Brain (organoid and tissue), 16 donors: ENCODE measurements at places on chromosomes 16 and 17.

DNA sequence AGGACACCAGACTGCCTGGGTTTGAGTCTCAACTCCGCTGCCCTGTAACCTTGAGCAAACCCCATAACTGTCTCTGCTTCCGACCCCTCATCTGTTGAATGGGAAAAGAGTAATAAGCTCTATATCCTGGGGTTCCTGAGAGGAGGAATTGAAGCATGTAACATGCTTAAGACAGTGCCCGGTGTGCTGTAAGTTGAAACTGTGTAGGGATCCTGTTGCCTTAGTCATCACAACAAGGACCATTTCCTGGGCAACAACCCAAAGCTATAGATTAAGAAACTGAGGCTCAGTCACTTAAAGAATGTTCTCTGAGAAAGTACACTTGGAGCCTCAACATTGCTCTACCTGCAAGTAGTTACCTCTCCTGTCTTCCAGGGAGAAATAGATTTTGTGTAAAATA, 23.0 kb downstream of the CDH13 start:
- DNase-seq = no peak

DNA sequence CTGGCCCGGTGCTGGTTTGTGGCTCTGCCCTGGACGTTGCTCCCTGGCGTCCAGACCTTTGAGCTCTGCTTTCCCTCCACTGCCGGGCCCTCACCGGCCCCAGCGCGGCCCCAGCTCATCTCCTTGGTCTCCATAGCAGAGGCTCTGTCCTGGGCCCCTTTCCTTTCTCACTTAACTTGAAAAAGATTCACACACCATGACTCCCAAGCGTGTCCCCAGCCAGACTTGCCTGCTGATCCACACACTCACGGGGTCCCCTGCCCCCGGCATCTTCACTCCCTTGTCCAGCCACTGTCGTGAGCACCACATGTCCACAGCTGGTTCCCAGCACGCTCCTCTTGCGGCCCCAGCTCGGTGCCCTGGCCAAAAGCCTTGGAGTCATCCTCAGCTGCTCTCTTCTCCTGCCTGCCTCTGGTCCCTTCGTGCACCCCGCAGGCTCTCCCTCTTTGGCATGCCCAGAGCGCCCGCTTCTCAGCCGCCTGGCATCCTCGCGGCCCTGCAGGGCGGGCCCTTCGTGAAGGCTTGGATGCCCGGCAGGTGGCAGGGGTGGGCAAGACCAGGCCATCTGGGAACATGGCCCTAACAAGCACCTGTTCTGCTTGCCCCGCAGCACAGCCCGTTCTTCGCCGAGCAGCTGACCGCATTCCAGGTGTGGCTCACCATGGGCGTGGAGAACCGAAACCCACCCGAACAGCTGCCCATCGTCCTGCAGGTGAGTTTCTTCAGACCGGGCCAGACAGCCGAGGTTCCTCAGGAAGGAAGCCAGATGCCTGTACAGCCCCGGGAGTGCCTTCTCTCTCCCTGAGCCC, 145.6 kb upstream of the CHMP6 start:
- no peak for DNase-seq

DNA sequence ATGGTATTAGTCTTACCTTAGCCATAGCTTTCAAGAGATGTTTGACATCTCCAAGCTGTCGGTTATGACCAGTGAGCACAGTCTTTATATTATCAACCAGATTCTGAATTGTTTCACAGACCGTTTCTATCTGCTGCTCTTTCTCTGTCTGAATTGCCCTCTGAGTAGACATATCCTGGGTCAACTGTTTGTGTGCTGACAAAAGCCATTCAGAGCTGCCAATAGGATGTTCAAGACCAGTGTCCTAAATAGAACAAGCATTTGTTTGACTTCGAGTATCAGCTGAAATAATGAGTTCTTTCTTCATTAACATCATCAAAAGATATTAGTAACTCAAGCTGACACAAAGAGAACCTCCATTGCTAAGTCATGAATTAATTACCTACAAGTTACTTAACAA, 14.9 kb upstream of the ARL6IP1 start:
- DNase-seq = no peak

GRCh38 chr17:32904891-32905290, 23.1 kb upstream of the TMEM98 start:
- DNase-seq = no peak

GRCh38 chr16:3983081-3983520, 102.6 kb upstream of the CREBBP start:
- peak; percentile 59 for DNase-seq

- no peak for DNase-seq
Observed at GRCh38 chr17:64008830-64009229, 10.7 kb downstream of the PRR29 start.

GRCh38 chr17:21214777-21215541, 998 bp upstream of the TMEM11 start:
- DNase-seq = no peak

DNA sequence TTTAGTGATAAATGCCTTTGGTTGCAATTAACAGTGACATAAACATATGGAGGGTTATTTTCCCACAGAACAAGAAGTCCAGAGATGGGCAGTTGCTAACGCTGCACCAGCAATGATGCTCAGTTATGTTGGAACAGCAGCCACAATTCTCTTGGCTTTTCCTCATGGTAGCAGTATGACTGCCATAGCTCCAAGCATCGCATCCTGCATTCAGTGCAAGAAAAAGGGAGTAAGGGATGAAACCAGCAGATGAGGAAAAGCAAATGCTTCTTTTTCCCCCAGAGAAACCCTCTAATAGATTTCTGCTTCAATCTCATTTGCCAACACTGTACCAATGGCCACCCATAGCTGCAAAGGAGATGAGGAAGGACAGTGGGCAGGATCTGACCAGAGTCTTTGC, 13.0 kb upstream of the ZCCHC14 start:
- DNase-seq = no peak

GRCh38 chr16:16019488-16019887, 70.1 kb downstream of the ABCC1 start:
- DNase-seq = no peak

DNA sequence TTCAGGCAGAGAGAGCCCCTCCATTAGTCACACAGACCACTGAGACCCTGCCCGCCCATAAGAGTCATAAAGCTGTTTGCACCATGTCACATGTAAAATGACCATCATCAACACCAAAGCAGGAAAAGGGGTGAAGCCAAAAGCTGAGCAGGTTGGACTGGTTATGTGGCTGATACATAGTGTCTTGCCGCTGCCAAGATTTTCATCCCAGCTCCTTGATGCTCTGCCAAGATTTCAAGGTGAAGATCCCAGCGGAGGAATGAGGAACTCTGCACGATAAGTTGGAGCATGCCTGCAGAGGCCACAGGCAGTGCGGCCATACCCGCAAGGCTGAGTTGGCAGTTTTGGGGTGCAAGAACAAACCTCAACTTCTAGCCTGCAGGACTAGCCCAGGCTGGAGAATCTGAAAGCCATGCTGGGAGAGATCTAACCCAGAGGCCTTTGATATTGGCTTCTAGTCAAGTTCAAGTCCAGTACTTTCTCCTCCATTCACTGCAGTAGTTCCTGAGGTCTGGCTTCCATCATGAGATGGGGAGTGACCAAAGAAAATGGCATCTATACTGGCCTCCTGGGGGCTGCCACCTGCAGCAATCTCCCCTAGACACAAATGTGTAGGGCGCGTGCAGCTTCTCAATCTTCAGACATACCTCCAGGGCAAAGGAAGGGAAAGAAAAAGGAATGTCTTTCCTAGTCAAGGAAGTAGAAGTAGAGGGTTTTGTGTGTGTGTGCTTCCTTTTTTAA, 79.7 kb upstream of the NOL11 start:
- DNase-seq = no peak

DNA sequence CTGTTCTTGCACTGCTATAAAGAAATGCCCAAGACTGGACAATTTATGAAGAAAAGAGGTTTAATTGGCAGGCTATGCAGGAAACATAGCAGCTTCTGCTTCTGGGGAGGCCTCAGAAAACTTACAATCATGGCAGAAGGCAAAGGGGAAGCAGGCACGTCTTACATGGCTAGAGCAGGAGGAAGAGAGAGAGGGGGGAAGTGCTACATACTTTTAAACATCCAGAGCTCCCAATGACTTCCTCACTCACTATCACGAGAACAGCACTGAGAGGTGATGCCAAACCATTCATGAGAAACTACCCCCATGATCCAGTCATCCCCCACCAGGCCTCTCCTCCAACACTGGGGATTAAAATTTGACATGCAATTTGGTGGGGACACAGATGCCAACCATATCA, 13.3 kb downstream of the WFIKKN2 start:
- no peak for DNase-seq

GRCh38 chr16:48822431-48822830, 212.5 kb upstream of the N4BP1 start:
- DNase-seq = no peak

DNA sequence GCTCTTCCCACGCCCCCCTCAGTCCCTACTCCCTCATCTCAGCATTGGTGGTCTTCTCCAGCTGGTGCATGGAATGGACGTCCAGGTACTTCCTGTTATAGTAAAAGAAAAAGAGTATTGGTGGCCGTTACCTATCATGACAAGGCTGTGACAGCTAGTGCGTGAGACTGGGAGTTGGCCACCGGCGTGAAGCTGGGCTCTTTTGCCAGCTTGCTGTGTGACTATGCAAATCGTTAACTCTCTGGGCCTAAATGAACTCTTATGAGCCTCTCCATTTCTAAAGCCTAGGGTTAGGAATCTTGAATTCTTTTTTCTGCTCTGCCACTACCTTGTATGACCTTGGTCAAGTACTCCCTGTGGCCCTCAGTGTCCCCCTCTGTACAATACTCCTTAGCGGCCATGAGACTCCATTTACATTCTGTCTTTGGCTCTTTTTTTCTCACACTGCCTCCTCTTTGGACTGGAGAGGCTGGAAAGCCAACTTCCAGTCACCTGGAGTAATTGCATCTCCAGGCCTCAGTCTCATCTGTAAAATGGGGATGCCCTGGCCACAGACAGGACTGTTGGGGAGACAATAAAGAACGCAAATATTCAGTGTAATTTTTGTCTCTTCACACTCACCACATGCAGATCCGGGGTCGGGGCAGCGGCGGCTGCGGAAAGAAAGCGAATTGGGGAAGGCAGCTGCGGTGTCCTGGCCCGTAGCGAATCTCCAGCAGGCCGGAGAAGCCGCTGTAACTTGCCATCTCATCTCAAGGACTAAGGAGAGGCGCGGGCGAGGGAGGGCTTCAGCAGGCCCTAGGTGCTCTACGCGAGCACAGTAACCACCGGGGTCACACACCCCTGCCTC, 1.1 kb downstream of the CFAP119 start:
- DNase-seq = no peak
